NCI-H510A treated with DMSO at 0.1 percent for 48 hours (cell line): ENCODE measurements at places on chromosomes 7 and 10.

DNA sequence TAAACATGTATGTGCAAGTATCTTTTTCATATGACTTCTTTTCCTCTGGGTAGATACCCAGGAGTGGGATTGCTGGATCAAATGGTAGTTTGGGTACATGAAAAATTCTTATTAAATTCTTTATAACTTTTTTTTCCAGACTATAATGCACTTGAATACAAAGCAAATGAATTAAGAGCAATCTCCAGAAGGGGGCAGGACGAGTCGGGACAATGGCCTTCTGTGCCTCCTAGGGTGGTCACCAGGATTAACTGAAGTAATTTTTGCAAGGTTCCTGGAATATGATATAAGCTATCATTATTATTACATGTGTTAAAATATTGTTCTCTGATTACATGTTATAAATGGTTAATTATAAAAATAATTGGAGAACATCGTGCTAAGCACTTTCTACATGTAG is 127.2 kb downstream of the PPP1R17 start:
- no peak for DNase-seq

GRCh38 chr7:53675835-53676234 is 640.4 kb downstream of the POM121L12 start:
- DNase-seq = no peak

DNA sequence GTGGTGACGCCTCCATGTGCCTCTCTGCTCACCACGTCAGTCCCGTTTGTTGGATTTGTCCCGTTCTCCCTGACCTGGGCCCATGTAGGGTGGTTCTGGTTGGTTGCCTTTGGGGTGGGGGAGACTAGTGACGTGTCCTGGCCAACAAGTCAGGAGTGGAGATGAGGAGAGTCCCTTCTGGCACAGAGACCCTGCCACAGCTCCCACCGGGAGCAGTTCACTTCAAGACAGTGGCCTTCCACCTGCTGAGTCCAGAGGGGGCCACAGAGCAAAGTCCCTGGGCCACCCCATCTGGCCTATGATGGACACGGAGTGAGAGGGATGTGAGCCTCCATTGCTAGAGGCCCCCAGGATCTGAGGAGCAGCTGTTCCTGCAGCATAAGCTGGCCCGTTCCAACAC is 405.6 kb downstream of the TCERG1L start:
- DNase-seq = no peak

- DNase-seq = no peak
These were observed 20.7 kb downstream of the PDIA4 start for GRCh38 chr7:149007611-149008010.

GRCh38 chr7:69162931-69163670 is 435.2 kb upstream of the AUTS2 start:
- DNase-seq = no peak

- DNase-seq = peak; percentile 42
These were observed at the start of gene PALD1 for GRCh38 chr10:70478191-70479164. Gene PALD1 (plus strand): TSS chr10:70478767. CDS start chr10:70525952, 47,185 bp downstream.

DNA sequence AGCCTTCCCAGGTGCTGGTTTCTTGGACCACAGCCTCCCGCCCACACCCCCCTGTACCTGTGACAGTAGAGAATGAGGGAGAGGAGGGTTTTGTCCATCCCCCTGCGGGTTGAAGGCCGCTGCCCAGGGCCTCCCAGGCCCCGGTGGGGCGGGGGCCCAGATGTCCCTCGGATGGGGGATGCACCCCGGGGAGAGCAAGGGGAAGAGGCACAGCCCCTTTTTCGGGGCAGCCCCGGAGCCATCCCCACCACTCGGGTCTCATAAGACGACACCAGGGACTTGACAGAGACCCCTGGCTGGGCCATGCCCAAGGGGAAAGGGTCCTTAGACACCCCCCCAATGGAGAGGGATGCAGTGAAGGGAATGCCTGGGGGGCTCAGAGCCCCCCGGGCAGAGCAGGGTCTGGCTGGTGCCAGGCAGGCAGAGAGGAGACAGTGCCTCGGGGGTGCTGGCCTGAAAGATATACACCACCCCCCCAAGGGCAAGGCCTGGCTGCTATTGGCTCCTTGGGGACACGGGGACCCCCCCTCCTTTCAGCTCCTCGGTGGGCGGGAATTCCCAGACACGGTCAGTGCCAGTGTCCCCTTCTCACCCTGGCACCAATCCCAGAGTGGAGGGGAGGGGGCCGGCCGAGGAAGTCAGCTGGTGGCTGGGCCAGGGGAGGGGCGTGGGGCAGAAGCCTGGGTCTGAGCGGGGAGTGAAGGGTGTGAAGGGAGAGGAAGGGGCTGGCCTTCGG is 3.7 kb upstream of the SPACDR start:
- no peak for DNase-seq

GRCh38 chr7:144048648-144049047 is at the start of gene OR2A5:
Gene OR2A5 (plus strand): TSS chr7:144048948. CDS start chr7:144050402, 1,454 bp downstream.
- no peak for DNase-seq

DNA sequence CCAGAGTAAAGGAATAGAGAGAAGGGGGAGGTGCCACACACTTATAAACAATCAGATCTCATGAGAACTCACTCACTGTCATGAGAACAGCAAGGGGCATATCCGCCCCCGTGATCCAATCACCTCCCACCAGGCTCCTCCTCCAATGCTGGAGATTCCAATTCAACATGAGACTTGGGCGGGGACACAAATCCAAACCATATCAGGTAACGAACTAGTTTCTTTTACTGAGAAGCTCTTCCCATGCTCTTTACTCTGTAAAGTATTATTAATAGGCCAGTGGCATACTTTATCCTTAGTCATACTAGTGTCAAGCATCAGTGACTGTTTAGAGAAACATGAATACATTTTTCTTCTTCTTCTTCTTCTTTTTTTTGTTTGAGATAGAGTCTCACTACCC is 39.4 kb upstream of the ZNF488 start:
- DNase-seq = no peak

DNA sequence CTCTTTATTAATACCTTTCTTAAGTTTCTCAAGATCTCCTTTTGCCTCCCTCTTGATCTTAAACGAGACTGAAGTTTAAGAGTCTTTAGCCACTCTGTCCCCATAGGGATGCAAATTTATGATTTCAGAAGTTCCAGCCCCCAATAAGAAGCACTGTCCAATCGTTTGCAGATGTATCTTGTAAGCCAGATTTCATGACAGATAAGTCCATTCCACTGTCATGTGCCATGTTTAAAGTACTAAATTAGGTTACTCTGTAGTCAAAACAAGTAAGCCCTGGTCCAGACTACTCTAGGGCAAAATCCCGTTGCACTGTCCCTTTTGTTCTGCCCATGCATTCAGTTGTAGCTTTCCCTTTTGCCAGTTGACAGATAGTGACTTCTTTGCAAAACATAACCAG is 157.2 kb upstream of the KAT6B start:
- no peak for DNase-seq

GRCh38 chr7:151724920-151725584 is 151.9 kb downstream of the PRKAG2 start:
- DNase-seq = no peak

GRCh38 chr7:41730161-41730560 is 27.3 kb upstream of the INHBA start:
- DNase-seq = no peak

DNA sequence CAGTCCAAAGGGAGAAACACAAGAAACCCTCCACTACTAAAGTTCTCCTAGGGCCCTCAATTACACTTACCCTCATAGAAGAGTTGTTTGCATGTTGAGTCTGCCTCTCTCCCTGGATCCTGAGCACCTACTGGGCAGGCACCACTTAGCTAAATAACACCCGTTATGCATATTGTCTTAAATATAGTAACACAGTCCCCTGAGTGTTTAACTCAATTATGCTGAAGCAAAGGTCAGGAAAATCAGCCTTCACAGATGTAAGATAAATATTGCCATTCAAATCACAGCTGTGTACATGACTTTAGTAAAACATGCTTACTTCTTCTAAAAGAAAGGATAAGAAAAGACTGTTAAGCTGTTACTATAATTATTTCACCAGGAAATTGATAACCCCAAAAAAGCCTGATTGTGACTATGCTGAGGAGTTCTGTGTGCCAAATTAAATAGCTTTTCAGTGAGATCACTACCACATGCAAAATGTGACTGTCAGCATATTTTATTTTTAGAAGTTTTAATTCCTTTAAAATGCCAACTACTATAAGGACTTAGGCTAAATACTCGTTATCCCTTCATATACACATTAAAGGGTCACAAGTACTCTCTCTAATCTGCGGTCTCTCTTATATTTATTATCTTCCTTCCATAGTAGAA is 733.9 kb upstream of the PHF14 start:
- no peak for DNase-seq

DNA sequence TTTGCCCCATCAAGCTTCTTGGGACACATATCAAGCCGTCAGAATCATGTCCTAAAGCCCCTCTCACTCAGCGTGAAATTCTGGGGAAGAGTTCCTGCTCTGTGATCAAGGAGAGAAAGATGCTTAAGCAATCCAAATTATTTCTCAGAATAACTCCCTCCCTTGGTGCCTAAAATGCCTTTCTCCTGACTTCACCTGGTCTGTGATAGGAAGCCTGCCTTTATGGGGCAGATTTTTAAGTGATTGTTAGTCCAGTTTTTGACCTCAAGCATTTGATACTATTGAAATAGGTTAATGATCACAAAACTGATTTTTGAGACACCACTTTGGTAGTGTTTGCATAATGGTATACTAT is 76.4 kb upstream of the MAGI2 start:
- no peak for DNase-seq

DNA sequence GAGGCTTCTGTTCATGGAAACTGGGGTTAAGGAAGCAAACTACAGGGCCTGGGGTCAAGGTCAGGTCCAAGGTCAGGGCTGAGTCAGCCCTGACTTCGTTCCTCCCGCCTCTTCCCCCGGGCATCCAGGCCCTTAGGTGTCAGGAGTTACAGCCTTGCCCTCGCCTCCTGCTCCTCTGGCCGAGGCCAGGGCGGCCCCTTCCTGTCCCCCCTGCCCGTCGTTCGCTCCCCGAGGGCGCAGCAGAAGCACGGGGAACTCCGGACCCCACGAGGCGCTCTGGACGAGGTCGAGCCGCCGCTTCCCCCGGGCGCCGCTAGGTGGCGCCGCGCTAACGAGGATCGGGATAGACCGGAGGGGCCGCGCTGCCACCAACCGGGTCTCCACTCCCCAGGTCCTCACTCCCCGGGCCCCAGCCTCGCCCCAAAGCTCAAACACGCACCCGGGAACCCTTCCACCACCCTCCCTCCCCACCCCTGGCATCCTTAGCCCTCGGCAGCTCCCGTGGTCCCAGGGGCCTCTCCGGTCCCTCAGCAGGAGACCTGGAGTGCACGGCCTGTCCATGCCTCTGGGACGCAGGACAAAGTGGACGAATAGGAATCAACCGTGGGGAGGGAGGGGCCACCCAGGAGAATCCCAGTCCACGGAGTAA is 59.2 kb upstream of the MYL10 start:
- peak; percentile 23 for DNase-seq

DNA sequence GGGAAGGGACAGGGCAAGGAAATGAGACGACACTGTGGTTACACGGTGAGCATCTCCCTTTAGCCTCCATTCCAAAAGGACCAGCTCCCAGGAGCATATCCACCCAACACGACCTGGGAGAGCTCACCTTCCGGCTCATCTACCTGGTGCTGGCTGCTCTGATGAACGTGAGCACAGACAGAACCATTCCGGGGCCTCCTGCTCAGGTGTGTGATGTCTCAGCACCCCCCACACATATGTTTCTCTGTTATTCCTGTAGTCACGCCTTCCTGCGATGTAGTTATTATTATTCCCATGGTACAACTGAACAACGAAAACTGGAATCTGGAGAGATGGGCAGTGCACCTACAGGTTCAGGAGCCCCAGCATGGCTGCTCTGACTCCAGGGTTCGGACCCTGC is 20.5 kb upstream of the GPR26 start:
- no peak for DNase-seq

DNA sequence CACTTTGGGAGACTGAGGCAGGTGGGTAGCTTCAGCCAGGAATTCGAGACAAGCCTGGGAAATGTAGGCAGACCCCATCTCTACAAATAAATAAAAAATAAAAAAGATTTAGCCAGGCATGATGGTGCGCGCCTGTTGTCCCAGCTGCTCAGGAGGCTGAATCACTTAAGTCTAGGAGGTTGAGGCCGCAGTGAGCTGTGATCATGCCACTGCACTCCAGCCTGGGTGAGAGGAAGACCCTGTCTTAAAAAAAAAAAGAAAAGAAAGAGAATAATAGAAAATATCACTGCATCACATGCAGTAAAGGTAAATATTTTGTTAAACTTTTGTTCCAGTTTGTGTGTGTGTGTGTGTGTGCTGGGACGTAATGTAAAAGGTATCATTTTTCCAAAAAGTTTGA is 3.0 kb downstream of the STRIP2 start:
- DNase-seq = no peak
